ENCODE measurements at places on chromosomes 5 and 9. TPM values are rescaled to one million over a fixed set of nuclear protein-coding genes. Genes with fewer than 3 reads are reported as not detected.

The LRRTM2 gene
- total RNA-seq, result 0.10 TPM

The FIBCD1 gene
- 32.9 TPM for total RNA-seq

DNA sequence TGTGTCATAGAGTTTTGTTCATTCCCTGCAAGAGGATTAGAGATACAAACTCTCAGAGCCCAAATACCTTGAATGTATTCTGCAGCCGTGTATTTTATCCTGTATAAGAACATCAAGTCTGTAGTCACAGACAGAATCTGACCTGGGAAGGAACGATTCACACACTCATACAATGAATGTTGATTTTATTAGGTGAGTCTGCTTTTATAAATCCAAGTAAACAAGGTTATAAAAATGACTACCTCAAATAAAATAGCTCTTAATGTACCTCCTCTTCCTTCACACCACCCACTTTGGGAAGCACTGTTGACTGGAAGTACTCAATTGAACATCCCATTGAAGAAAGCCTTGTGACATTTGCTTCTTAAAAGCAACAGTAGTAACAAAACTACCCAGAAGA, 11.9 kb downstream of the SLC46A2 start:
- no peak for DNase-seq

The FRMPD1 gene
- 0.35 TPM for total RNA-seq

DNA sequence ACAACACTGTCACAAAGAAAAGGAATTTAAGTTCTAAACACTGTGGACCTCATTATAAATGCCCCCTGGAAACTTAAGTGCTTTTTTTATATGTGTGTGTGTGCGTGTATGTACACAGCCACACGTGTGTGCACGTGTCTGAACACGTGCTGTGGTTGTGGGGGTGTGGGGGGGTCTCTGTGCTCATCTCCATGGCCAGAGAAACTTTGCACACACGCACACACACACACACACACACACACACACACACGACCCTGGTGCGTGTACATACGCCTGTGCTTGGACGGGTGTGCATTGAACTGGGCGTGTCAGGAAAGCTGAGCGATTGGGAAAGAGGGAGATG, 27.9 kb downstream of the AMBP start:
- DNase-seq, result no peak

GRCh38 chr9:123266655-123267399, 1.6 kb downstream of the STRBP start:
- no peak for DNase-seq

The GABRG2 gene
- total RNA-seq, result 0.10 TPM

GRCh38 chr5:132300577-132301343, 6.6 kb downstream of the SLC22A4 start:
- DNase-seq, result no peak

GRCh38 chr9:73536403-73536802, 384.7 kb downstream of the ANXA1 start:
- no peak for DNase-seq

- no peak for DNase-seq
Observed at GRCh38 chr5:147512659-147513379, 3.0 kb upstream of the DPYSL3 start.

- DNase-seq, result no peak
Observed at GRCh38 chr5:153372425-153373129, 117.9 kb upstream of the GRIA1 start.

The ABITRAM gene
- total RNA-seq, result 15.7 TPM

- DNase-seq, result no peak
Observed at GRCh38 chr5:113276001-113276400, 158.8 kb downstream of the TSSK1B start.

- DNase-seq, result no peak
Observed at GRCh38 chr9:37949576-37949975, 45.6 kb upstream of the SLC25A51 start.

DNA sequence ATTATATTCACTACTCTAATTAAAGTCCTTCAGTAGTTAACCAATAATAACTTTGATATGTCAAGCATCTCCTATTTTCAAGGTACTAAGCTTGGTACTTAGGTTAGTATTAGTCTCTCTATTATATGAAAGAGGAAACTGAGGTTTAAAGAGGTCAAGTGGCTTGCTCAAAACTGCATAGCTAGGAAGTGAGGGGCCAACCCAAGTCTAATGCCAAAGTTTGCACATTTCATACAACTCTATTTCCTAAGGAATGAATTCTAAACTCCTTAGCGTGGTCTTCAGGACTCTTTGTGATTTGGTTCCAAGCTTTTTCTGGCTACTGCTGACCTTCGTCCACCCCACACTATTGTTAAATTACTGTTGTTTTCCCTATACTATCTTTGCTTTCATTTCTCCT, 9.9 kb upstream of the SHOC1 start:
- DNase-seq, result no peak

The IL5 gene
- not detected for total RNA-seq

- DNase-seq, result no peak
Observed at GRCh38 chr9:36878986-36879982, 154.8 kb downstream of the PAX5 start.

DNA sequence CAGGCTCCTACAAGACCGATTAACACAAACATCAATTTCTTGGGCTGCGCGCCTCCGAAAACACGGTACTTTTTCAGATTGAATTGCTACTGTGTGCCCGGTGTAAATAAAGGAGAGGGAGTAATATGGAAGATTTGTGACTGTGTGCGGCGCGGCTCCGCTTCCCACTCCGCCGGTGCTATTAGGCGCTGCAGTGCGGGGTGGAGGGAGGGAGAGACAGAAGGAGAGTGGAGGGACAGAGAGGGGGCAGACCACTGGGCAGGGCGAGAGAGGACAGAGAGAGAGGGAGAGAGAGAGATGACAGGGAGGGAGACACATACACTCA, 24.7 kb upstream of the RNU6ATAC start:
- no peak for DNase-seq

DNA sequence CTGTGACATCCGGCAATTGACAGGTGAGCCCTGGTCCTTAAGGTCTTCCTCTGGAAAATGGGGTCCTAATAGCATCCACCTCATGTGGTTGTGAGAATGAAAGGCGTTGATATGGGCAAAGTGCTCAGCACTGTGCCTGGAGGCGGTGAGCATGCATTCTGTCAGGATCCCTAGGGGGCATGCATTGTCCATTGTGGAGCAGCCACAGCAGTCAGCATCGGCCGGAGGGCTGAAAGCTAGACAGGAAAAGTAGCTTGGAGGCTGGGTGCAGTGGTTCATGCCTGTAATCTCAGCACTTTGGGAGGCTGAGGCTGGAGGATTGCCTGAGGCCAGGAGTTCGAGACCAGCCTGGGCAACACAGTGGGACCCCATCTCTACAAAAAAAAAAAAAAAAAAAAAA, 122.2 kb downstream of the LHX2 start:
- DNase-seq, result peak; percentile 64

GRCh38 chr9:75274781-75275180, 186.5 kb downstream of the OSTF1 start:
- no peak for DNase-seq

The PRRX2 gene
- 0.64 TPM for total RNA-seq

The ANKRD33B gene
- total RNA-seq, result 0.47 TPM

- DNase-seq, result peak; percentile 43
Observed at GRCh38 chr5:142716963-142717362, 31.1 kb upstream of the FGF1 start.

GRCh38 chr9:121557581-121558447, 58.2 kb upstream of the GGTA1 start:
- DNase-seq, result peak; percentile 44

- DNase-seq, result no peak
Observed at GRCh38 chr5:173310861-173311785, 17.1 kb downstream of the STC2 start.

- no peak for DNase-seq
Observed at GRCh38 chr9:34431667-34432066, 26.7 kb downstream of the FAM219A start.
